ENCODE measurements at places on chromosomes 6 and 20. TPM values are rescaled to one million over a fixed set of nuclear protein-coding genes. Genes with fewer than 3 reads are reported as not detected.

- no peak for DNase-seq
Measured at GRCh38 chr20:4894409-4894808, 106.9 kb downstream of the SLC23A2 start.

DNA sequence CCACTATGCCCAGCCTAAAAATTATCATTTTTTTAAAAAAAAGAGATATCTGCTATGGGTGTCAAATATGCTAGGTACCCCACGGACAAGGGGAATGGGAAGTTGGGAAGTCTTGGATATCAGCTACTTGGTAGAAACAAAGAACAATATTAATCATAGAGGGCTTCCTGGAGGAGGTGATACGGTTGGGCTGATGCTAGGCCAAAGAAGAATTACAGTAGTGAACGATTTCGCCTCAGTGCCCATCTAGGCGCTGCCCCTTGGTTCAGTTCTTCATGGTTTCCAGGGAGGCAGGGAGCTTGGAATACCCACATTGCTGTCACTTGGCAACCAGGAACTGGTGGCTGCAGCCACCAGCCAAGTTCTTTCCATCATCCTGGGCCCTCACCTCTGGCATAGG is 5.5 kb upstream of the PSMF1 start:
- no peak for DNase-seq

GRCh38 chr6:153698637-153699036 is 340.4 kb upstream of the OPRM1 start:
- no peak for DNase-seq

- DNase-seq, result no peak
Measured at GRCh38 chr6:15137086-15137485, 108.8 kb upstream of the JARID2 start.

DNA sequence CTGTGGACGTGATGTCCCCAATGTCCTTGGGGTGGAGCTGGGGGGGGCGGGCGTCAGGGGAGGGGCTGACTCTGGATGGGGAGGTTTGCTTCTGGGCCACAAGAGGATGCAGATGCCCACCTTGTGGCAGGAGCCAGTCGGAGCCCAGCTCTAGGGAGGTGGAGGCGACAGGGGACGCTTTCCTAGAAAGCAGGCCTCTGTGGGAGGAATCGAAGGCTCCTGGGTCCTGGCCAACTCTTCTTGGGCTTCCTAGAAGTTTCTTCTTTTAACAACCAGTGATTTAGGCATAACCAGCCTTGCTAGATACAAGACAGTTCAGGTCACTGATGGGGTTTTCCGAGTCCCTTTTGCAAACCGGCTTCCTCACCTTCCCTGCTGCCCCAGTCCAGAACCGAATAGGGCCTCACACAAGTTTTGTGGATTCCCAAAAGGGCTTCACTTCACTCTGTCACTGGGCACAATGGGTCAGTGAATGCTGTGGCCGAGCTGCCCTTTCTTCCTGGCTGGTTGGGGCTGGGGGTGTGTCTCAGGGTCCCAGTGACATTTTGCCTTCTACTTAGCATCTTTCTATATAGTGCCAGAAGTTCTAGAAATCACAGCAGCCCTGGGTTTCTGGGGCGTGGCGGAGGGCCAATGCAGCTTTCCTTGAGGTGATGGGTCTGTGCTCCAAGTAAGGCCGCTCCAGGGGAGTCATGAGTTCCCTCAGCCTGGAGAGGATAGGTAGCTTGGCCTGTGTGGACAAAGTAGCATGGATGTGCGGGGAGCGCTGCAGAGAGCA is 78.4 kb upstream of the FOXP4 start:
- DNase-seq, result no peak

Gene CLDN20
- total RNA-seq, result not detected

Gene MOG
- not detected for total RNA-seq
